ENCODE measurements at places on chromosomes 12 and 14. TPM values are rescaled to one million over a fixed set of nuclear protein-coding genes. Genes with fewer than 3 reads are reported as not detected.

DNA sequence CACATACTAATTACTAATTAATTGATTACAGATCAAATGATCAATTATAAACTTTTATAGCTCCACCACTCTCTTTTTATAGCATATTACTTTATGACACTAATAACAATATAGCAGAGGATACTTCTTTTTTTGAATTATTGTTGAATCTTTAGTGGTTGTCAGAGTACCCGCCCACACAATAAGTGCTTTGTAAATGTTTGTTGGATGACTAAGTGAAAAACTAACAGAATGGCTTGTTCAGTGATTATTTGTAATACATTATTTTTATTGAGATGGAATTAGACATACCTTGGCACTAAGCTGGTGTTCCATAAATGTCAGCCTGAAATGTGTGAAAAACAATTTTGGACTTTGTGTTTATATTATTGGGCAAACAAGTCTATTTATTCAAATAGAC is 670.5 kb upstream of the ATXN7L3B start:
- peak; percentile 14 for DNase-seq

DNA sequence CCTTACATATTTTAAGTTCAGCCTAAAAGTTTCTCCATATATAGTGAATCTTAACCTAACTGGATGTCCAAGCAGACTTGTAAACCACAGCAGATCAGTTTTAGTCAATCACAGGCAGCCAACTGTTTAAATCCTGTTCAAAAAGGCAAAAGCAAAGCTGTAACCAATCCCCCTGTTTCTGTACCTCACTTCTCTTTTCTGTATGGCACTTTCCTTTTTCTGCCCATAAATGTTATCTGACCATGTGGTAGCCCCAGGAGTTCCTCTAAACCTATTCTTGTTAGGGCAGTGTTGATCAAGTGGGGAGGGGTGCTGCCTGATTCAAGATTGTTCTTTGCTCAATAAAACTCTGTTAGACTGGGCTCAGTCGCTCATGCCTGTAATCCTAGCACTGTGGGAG is 8.5 kb upstream of the DACT1 start:
- DNase-seq = no peak

- DNase-seq = peak; percentile 58
These were observed 8.5 kb downstream of the KLHL33 start for GRCh38 chr14:20427231-20428009.

The HSPB8 gene
- total RNA-seq = not detected

The DLGAP5 gene
- total RNA-seq = 0.50 TPM

The NEDD8 gene
- total RNA-seq = 274 TPM

The PTPRO gene
- 0.21 TPM for total RNA-seq

The TSPAN19 gene
- total RNA-seq = 0.67 TPM

The FAM181A gene
- 0.17 TPM for total RNA-seq

GRCh38 chr14:35202195-35202594 is 79.8 kb downstream of the PRORP start:
- DNase-seq = no peak

GRCh38 chr12:131283191-131283861 is 329.6 kb downstream of the ADGRD1 start:
- no peak for DNase-seq

The GRIN2B gene
- not detected for total RNA-seq

DNA sequence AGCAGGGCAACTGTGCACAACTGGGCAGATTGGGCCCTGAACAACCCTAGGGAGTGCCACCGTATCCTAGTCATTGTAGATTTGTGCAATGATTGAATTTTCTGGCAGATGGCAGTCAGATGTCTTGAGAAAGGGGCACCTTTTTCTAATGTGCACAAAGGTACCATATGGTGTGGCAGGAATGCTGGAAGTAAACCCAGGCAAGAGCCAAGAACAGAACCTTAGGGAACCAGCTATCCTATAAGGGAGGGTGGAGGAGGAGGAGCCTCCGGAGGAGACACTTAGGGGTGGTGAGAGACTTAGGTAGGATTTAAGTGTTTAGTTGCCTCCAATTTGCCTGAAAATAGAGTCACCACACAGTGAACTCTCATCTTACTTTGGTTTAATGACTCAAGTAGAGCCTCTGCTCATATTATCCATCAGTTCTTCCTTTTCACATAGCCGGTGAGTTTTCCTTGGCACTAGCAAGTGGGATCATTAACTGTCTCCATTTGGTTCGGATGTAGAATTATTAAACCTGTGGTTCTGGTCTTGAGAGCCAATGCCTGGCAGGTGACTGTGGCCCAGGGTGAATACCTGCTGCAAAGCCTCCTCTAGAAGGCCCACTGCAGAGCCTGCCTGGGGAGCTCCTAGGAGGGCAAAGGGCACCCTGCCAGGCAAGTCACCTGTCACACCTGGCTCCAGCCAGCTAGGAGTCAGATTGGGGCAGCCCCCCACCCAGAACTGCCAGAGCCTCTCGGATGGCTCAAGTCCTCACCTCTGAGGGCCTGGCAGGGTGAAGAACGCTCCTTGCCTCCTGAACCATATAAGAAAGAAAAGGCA is 184.4 kb upstream of the HIF1A start:
- no peak for DNase-seq

DNA sequence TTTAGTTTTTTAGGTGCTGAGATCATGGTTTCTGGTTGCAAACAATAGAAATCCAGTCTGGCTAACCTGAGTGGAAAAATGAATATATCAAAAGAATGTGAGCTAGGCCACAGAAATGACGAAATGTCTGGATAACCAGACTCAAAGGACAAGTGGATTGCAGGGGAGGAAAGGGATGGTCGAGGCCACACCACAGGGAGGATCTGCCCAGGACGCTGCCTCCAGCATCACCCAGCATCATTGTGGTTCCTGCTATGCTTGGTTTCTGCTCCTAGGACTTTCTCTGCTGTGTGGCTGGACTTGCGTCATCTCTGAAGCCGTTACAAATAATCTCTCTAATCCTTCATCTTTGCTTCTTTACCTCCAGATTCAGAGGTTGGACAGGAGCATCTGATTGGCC is 80.4 kb downstream of the TTC8 start:
- DNase-seq = peak; percentile 16

The SDR9C7 gene
- not detected for total RNA-seq

DNA sequence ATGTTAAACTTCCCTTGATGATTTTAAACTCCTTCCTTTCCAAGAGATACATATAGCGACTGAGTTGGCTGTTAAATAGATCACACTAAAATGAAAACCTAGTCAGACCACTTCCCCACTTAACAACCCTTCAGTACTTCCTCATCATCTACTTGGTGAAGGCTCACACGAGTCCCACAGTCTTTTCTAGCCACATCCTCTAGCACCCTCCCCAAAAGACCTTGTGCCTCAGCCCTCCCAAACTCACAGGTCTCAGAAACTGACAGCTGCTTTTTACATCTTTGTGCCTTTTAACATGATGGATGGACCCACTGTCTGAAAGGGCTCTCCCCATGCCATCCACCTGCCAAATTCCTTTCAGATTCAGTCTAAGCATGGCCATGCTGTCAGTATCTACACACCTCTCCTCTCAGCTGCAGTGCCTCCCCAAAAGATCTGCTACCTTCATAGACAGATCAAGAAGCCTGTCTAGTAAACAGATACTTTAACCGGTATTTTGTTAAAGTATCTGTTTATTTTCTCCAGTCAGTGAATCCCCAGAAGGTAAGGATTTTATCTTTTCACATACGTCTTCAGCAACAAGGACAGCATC is 65.1 kb upstream of the GPHB5 start:
- no peak for DNase-seq

DNA sequence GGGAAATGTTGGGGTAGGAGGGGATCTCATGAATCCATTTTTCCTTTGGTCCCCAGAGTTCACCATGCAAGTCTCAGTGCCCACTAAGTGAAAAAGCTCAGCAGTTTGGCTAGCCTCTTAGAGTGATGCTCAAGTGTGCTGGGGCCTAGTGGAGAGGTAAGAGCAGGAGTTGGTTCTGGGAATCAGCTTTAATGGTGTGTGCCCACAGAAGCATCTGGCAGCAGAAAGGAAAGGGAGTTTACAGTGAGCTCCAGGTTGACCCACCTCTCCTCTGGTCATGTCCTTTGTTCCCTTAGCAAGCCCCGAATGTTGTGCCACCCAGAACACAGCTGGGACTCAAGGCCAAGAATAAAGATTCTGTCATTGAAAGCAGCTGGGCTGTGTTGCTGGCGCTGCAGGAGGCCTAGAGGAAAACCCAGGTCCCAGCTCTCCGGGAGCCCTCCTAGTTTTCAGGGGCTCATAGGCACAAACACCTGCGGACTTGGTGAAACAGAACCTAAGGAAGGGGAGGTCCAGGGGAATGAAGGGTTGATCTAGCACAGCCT is 320.8 kb downstream of the ZFP36L1 start:
- no peak for DNase-seq

- no peak for DNase-seq
These were observed 12.7 kb downstream of the EPS8 start for GRCh38 chr12:15776532-15776931.

DNA sequence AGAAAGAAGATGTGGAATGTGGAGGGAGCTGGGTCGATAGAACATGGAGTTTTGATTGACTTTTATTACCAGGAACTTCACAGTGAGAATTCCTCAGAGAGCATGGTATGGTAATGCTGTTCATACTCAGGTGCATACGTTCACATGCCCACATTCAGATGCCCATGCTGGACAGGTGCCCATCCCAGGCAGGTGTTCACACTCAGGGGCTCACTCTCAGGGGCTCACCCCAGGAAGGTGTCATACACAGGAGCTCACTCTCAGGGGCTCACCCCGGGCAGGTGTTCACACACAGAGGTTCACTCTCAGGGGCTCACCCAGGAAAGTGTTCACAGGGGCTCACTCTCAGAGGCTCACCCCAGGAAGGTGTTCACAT is 360.0 kb upstream of the SFSWAP start:
- DNase-seq = no peak

- DNase-seq = no peak
These were observed 1.2 kb downstream of the ANKRD9 start for GRCh38 chr14:102508410-102508773.

DNA sequence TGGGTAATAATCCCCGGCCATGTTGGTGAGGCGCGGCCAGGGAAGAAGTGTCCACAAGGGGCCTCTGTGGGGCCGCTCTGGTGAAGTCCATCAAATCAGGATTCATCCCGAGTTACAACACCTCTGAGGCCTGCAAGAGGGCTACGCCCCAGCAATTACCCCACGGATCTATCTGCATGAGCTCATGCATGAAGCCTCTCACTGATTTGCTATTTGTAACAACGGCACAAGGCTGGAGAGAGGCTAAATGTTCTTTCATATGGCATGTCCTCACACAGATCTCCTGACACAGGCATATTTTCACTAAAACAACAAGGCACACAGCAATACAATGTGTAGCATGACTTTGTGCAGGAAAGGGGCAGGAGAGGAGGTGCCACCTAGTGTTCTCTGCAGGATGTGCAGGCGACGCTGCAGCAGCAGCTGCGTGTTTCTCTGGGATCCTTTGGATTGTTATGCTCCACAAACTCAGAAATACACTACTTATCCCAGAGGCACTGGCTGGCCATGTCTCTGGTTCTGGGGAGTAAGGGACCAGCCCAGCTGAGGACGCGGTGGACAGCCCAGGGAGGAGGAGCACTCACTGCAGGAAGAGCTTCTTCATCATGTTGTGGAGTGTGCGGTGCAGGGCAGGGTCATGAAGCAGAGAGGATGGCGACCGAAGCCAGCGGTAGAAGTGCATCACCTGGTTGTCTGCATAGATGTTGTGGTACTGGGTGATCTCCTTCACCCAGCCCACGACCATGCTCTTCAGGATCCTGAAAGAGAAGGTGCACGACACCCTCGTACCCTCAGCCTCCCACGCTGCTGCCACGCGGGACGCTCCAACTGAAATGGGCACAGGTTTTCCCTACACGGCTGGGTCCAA is 20.2 kb downstream of the P2RX2 start:
- peak; percentile 26 for DNase-seq

DNA sequence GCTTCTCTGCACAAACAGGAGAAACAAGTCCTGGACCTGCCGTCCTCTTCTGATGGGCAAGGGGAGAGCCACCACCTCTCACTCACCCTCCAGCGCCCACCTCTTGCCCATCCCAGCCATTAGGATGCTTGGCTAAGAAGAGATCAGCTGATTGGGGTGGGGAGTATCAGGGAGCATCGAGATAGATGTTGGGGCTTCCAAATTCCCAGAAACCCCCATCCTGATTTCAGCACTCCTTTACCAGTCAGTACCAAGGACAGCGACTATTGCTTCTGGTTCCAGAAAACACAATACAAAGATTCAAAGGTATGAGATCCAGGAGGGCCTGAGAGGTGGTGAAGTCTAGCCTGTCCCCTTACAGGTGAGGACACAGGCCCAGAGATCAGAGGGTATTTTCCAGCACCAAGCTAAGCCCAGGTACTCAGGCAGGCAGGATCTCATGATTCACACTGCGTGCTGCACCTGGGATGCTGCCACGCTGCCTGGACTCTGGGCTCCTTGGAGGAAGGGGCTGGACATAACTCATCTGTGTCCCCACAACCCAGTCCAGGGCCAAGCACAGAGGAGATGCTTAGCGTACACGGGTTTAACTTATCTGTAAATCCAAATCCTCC is 76.6 kb downstream of the TUNAR start:
- DNase-seq = no peak

DNA sequence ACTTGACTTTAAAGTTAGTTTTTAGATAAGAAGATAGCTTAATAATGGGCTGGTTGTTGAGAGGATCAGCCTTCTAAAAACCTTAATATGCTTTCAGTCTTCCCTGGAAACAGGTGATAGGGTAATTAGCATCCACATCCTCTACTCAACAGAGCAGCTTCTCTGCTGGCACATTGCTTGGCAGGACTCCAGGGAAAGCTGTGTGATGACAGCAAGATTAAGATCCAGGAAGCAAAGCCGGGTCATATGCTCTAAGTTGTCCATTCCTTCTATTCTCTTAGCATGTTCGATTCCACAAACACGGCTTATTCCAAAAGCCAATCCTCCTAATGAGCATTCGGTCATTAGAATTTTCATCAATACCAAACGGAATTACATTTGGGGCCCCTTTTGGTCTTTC is 87.0 kb downstream of the HMGA2 start:
- peak; percentile 46 for DNase-seq

DNA sequence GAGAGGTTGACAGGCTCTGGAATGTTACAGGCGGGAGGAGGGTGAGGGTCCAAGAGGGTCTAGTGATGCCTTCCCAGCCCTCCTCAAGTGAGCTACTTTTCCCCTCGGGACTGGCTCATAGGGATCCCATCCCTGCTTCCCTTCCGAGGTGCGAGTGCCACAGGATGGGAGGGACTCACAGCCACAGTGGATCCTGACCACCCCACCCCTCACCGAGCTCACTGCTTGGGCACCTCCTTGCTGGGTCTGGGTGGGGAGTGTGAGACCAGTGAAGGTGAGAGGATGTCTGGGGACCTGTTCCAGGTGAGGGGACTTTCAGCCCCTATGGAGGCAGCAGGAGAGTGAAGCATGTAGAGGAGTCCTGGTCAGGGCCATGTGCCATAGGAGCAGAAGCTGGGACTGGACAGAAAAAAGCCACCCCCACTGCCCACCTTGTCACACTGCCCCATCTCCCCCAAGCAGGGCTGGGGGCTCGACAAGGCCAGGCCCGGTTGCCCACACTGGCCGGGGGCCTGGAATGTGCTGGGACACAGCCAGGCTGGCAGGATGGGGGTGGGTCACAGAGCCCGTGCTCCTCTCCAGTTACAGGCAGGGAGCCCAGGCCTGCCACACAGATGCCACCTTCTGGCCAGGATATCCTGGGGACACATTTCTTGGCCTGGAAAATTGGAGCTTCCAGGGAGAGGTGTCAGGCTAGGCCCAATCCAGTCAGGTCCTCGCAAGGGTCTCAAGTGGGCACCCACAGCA is 1.7 kb upstream of the TNS2 start:
- DNase-seq = no peak

GRCh38 chr14:68603533-68604360 is 189.1 kb downstream of the ZFP36L1 start:
- DNase-seq = no peak

Measured in mammary epithelial cell (primary cell).